ENCODE measurements at places on chromosomes 2 and 18.
A peak's percentile ranks its signal among the peaks of the same experiment; 100 is the strongest.

GRCh38 chr18:72991379-72991778 lies 123.6 kb upstream of the NETO1 start:
- no peak for DNase-seq

DNA sequence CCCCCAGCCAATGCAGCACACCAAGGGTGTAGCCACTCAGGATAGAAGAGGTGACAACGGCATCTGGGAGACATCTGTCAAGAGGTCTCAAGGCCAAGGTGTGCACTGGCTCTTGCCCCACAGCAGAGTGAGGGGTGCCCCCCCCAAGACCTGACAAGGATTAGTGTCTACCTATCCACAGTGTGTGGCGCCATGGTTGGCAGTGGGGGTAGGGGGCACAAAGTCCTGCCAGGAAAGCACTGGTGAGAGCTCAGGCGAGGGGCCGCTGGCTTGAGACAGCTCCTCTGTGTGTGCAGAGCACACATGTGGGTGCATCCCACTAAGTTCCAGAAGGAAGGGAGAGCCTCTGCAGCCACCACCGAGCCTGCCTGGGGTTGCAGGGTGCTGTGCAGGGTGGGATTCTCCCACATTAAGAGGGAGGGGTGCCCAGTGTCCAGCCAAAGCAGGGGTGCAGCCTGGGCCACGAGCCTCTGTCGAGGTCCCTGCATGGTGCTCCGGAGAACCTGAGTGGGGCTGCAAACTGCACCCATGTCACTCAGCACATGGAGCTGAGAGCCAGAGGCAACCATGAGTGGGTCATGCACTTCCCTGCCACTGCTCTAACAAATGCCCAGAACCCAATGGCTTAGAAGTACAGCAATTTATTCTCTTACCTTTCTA lies 311.2 kb upstream of the HDAC4 start:
- no peak for DNase-seq

DNA sequence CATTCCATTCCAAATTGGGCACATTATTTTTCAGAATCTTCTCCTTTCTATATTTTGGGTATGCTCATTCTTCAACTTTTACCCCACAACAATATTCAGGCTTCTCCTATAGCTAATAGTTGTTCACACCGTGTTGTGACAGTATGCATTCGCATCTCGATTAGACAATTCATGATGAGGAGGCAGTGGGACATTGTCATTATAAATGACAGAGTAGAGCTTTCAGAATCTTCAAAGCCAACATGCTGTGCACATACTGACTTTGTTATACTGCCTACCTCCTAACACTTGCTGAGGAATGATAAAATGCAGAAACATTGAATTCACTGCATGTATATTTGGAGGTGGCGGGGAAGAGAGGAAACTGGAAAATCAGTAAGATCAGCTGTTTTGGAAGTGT lies 714.2 kb downstream of the SUCLG1 start:
- DNase-seq, result no peak

- DNase-seq, result no peak
Observed at GRCh38 chr2:121211251-121211650, 73.8 kb downstream of the TFCP2L1 start.

- DNase-seq, result no peak
Observed at GRCh38 chr2:181281206-181281832, 175.9 kb upstream of the ITGA4 start.

GRCh38 chr2:60337142-60337497 lies 216.3 kb downstream of the BCL11A start:
- peak; percentile 36 for DNase-seq

- no peak for DNase-seq
Observed at GRCh38 chr18:48668466-48669179, 129.8 kb downstream of the CTIF start.

GRCh38 chr18:11909591-11910026 lies 1.5 kb upstream of the MPPE1 start:
- DNase-seq, result no peak

GRCh38 chr2:233436691-233437438 lies 82.6 kb downstream of the DGKD start:
- no peak for DNase-seq

DNA sequence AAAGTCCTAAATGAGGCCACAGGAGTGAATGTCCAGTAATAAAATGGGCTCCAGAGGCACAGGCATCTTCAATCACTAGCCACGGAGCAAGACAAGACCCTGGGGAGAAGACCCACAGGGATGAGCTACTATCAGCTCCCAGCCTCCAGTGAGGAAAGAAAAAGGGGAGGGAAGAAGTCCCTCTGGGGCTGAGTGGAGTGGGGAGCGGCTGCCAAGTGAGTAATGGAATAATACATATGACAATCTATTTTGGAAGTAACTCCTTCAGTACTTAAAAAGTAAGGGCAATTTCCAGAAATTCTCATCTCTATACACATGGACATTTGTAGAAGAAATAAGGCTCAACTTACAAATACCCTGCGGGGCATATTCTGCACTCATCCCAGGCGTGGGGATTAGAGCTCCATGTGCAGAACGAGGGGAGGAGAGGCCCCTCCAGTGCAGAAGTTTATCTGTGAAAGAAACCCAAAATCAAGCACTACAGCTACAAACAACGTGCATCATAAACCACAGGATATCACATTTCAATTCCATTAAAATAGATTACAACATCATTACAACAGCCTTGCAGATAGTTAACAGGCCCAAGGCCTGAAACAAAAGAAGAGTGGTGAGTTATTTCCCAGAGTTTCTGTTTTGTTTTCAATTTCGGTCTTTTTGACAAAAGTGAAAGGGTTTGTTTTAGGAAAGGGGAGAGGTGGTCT lies 84.9 kb downstream of the BCL11A start:
- DNase-seq, result no peak

DNA sequence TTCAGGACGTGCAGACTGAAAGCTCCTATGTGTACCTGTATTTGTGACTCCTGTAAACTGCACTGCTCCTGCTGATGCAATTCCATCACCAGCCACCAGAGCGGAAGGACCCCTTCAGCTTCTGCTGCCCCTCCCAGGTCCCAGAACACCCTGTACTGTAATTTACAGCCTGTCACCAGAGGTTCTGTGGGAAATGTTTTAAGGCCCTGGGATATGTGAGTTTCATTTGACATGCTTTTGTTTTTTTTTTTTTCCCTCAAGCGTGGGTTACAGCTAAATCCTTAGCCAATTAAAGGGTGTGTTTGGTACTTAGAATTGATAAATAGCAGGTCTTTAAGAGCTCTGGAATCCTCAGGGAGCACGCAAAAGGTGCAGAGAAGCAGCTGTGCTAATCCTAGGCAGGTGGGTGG lies 79.4 kb downstream of the KCTD1 start:
- no peak for DNase-seq
